ENCODE measurements at places on chromosomes 7 and 10.

- no peak for DNase-seq
Observed at GRCh38 chr7:19939746-19940145, 166.3 kb upstream of the TMEM196 start.

- no peak for DNase-seq
Observed at GRCh38 chr10:69573056-69573806, at the start of gene NEUROG3. Gene NEUROG3 (minus strand): TSS chr10:69573422. CDS start chr10:69573043, 379 bp downstream.

GRCh38 chr10:70499836-70500167 lies 21.2 kb downstream of the PALD1 start:
- DNase-seq: no peak

- no peak for DNase-seq
Observed at GRCh38 chr7:120680985-120681384, 177.0 kb downstream of the TSPAN12 start.

GRCh38 chr10:75305675-75306074 lies 69.9 kb upstream of the COMTD1 start:
- DNase-seq: no peak

- no peak for DNase-seq
Observed at GRCh38 chr7:135536150-135536549, 21.6 kb upstream of the NUP205 start.

DNA sequence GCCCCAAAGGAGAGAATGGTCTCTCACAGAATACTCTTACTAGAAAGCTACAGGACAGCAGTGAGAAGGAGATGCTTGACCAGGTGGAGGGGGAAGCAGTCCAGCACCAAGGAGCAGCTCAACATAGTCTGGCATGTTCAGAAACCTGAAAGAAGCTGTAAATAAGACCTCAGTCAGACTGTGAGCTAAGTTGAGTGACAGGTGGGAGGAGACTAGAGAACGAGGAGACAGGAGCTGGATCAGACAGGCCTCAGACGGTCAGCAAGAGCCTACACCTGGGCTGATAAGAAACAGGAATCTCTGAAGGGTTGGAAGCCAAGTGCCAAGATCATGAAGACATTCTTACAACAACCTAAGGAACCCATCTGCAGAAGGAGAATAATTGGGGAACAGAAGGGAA lies 54.5 kb downstream of the ELMO1 start:
- no peak for DNase-seq

- DNase-seq: no peak
Observed at GRCh38 chr10:26457088-26457487, 18.9 kb downstream of the APBB1IP start.

DNA sequence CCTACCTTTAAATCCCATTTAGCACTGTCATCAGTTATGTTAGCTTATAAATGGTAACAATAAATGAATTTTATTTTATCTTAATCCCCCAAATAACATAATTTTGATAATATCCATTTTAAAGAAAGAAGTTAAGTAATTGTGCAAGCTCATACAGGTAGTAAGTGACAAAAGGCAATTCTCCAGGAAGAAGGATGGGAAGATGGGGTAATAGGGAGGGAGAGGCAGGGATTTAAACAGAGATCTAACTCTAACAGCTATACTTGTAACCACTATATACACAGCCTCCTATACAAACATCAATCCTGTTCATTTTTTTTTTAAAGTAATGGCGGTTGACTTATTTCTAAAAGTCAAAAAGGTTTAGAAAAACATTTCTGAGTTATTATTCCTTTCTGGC lies 119.4 kb downstream of the SGMS1 start:
- DNase-seq: no peak

DNA sequence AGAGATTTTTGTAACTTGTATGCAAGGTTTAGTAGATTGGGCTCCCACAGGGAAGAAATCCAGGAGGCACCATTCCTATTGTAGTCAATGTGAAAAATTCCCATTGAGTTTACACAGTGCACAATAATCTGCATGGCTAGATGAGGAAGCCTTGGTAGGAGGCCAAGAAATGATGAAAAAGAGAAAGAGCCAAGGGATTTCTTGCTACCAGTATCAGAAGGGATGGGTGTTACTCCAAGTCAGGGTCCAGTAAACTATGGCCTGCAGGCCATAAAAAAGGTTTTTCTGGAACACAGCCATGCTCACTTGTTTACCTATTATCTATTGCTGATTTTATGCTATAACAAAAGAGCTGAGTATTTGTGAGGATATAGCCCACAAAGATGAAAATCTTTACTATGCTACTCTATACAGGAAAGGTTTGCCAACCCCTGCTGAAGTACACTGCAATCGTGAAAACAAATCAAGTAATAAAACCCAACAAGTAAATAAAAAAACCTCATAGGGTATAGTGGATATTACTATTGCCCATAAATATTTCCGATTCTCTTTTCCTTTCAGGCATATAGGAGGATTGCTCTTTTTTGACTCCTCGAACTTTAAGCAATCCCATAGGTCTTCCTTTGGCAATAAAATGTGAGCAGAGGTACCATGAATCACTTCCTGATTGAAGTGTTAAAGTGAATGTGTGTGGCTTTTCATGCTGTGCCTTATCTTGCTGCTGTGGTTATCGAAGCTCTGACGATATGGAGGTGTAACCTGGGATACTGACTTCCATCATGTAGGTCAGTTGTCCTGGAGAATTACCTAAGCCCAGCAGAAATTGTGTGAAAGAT lies 256.3 kb upstream of the MAGI2 start:
- peak; percentile 42 for DNase-seq

DNA sequence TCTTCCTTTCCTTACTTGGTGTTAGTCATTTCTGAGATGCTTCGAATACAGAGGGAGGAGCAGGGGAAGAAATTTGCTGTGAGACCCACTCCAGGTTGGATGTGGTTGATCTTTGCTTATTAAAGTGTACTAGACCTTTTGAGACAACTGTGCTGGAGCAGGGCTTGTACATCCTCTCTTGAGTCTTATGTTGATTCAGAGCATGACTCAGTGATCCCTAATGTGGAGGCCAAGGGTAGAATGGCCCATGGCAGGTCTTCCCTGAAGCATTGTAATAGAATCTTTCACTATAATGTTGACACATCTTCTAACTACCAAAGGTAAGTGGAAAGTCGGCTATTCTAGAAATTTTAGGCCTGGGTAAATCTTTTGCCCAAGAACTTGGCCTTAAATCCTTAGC lies 17.0 kb upstream of the SFR1 start:
- no peak for DNase-seq

- no peak for DNase-seq
Observed at GRCh38 chr10:73953665-73954064, 42.7 kb downstream of the PLAU start.

- no peak for DNase-seq
Observed at GRCh38 chr7:2108501-2109250, 124.1 kb downstream of the MAD1L1 start.

DNA sequence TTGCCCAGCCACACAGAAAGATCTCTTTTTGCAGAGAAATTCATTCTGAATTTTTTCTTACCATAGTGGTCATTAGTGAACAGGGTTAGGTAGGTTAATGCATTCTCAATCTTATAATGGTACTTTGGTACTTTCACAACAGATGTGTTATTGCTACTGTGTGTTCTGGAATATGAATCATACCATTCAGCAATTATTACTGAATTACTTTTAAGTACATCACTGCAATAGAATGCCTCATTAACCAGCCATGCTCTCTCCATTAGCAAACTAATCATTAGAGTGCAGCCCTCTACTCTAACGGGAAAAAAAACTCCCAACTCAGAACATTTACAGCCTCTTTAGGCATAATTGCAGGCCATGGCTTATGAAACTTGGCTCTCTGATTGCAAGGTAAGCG lies 102.1 kb downstream of the DOCK4 start:
- no peak for DNase-seq

DNA sequence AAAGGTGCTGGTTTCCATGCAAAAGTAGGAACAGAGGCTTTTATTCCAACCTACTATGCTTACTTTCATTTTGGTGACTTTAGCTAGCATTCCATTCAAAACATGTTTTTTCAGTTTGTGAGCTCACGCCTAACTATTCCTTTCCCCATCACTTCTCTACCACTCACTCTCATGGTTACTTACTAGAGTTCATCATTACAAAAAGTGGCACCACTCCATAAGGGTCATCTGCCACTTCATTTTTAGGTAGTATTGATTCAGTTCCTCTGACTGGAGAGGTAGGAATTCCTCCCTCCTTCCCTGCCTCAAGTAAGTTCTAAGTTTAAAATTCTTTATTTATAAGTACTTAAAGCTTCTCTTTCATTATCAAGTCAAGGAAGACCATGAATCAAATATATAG lies 543.1 kb downstream of the HTR7 start:
- DNase-seq: no peak

DNA sequence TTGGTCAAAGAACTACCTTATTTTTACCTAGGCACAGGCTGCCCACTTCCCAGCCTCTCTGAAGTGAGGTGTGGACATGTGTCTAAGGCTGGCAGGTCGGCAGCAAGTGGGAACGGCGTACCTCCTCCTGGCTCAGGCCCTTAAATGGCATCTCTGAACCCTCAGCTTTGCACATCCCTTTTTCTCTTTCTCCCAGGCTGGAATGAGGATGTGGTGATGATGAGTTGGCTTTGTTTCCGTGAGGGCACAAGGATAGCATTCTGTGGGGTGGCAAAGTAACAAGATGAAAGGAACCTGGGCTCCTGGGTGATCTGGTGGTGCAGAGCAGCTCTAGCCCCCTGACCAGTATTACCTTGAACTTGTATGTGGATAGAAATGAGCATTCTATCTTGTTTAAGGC lies 196.8 kb downstream of the REEP3 start:
- no peak for DNase-seq

- peak; percentile 65 for DNase-seq
Observed at GRCh38 chr7:134891262-134891695, 95.0 kb upstream of the AGBL3 start.

DNA sequence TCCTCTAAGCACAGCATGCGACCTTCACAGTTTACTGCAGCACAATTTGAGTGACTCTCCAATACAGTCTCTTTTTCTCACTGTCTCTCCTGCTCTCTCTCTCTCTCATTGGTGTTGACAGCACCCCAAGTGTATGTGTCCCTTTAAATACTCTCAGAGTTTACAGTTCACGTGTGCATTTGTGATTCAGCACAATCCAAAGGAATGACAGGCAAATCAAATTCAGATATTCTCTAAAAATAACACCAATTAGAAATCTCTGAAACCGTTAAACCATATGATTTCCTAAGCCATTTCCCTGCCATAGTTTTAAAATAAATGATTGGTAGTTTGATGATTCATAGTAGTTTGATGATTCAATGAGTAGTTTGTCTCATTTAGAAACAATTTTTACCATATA lies 104.0 kb upstream of the GAD2 start:
- no peak for DNase-seq

DNA sequence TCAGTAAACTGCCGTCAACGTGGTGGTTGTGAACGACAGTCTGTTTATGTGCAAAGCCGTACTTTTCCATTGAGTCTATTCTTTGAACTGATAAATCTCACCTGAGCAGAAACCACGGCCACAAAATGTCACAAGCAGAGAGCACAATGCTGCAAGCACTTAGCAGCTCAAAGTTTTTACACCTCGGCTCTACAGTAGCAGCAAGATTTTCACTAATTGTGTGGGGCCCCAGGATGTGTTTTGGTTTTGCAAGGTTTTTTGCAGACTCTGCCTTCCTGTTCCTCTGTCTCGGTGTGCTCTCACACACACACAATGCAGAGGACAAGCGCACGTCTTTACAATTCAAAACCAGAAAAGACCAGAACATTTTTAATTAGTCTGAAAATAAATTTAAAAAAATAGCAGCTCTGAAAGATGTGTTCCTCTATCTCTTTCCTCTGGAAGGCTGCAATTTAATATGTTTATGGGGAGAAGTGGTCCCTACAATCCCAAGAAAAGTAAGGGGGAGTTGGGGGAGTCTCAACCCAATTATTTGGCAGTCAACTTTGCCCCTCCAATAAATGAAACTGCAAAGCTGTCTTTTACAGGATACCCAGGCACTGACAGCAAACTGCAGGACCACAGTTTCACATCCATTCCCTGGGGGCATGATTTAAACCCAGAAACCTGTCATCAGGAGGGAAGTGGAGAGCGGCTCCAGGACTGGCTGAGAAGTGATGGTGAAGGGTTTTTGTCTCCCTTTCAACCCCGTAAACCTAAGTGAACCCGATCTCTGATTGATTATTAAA lies 73.8 kb upstream of the SFMBT2 start:
- no peak for DNase-seq

- no peak for DNase-seq
Observed at GRCh38 chr7:70719125-70719524, 412.8 kb upstream of the GALNT17 start.

DNA sequence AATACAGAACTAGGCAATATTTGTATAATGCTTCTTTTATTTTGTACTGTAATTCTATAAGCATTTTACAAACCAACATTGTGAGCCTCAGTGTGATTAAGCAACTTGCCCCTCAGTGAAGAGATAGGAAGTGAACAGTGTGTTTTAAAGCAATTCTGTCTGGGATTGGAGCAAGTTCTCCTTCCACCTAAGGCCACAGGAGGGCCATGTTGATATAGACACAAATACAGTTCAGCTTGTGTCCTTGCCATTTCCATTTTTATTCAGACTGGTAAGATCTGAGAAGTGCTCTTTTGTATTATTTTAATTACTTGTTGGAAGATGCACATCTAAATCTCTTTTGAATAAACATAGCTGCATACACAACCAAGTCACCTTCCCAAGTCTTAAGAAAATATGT lies 416.3 kb upstream of the COBL start:
- DNase-seq: no peak

DNA sequence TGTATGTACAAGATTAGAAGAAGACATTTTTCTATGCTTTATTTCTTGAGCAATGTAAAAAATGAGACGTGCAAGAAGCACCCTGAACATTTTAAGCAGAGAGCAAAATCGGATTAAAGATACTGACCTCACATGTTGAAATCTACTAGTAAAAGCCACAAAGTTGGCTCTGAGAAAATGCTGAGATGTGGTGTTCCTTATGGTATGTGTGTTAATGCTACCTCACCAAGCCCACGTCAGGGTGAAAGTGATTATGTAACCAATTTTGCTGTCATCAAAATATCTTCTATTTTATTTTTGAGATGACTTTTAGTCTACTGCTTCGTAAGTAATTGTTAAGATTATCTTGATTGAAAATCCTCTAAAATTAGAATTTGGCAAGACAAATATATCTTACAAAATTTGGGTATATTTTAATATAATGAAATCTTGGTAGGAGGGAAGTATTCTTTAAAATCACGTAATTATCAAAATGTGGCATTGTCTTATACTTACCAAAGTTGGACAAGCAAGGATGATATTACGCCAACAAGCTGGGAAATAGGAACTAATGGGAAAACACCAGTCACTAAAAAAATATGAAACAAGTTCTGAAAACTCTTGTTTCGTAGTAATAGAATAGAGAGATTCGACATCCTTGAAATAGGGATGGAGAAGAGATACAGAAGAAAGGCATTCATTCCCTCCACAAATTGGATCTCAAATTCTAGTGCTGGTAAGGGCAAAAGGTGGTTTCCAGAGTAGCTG lies 5.8 kb downstream of the ADO start:
- no peak for DNase-seq

GRCh38 chr7:116524609-116525297 lies at the start of gene CAV1:
Gene CAV1 (plus strand): TSS chr7:116525036. CDS start chr7:116525063, 27 bp downstream.
- DNase-seq: no peak

DNA sequence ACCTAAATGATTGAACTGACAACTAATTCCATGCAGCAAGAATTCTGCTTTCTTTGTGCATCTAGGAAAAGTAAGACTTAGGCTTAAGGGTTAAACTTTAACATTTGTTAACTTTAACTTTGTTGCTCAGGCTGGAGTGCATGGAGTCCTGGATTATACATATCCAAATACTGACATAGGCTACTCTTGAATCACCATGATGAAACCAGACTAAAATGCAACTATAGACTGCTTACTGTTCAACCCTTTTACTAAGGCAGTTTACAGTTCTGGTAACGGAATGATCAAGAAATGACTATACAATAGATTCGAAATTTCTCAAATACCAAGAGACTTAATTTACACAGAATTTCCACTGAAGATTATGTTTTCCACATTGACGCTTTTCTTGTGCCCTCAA lies 52.0 kb downstream of the PUS7 start:
- DNase-seq: no peak
